Glomerular endothelial cell (primary cell): ENCODE measurements at places on chromosomes 3 and 15. TPM values are rescaled to one million over a fixed set of nuclear protein-coding genes. Genes with fewer than 3 reads are reported as not detected.

Gene OR5H15
- not detected in 2 replicates for total RNA-seq

Gene CACNA2D3
- total RNA-seq = 0.05 TPM in 1 of 2 replicates, not detected in the other

Gene PLAAT1
- 5.2 and 7.3 TPM in 2 replicates for total RNA-seq

Gene IGDCC3
- 0.41 TPM in 1 of 2 replicates, not detected in the other for total RNA-seq

Gene AMOTL2
- total RNA-seq = 125 and 164 TPM in 2 replicates

Gene AADACL2
- total RNA-seq = not detected in 2 replicates

Gene CCDC39
- total RNA-seq = 0.06 TPM in 1 of 2 replicates, not detected in the other

Gene SRPRB
- 40.1 and 49.5 TPM in 2 replicates for total RNA-seq

Gene MOBP
- 0.23 TPM in 1 of 2 replicates, not detected in the other for total RNA-seq

Gene MNS1
- 0.53 and 2.2 TPM in 2 replicates for total RNA-seq

Gene CACNA1D
- total RNA-seq = not detected in 2 replicates

Gene VEPH1
- total RNA-seq = 68.7 and 80.8 TPM in 2 replicates

Gene GPR149
- total RNA-seq = not detected in 2 replicates

Gene ENTPD3
- 0.24 TPM in 1 of 2 replicates, not detected in the other for total RNA-seq

Gene SLC22A13
- not detected in 2 replicates for total RNA-seq

Gene CPB1
- total RNA-seq = 0.12 TPM in 1 of 2 replicates, not detected in the other

Gene GATM
- total RNA-seq = not detected in 2 replicates

Gene GOLGA8J
- total RNA-seq = not detected in 2 replicates

Gene TMEM266
- total RNA-seq = not detected in 2 replicates

Gene SH2D7
- total RNA-seq = not detected in 2 replicates

Gene RHCG
- total RNA-seq = not detected in 2 replicates

Gene MKRN3
- 0.41 and 0.58 TPM in 2 replicates for total RNA-seq

Gene ERICH6
- total RNA-seq = not detected in 2 replicates

Gene MINDY4B
- total RNA-seq = not detected in 2 replicates

Gene RYR3
- total RNA-seq = 0.44 TPM in 1 of 2 replicates, not detected in the other

Gene KBTBD8
- 1.0 and 1.1 TPM in 2 replicates for total RNA-seq

Gene SERPINI1
- total RNA-seq = 1.5 and 4.4 TPM in 2 replicates

Gene CCR9
- total RNA-seq = not detected in 2 replicates

Gene RBP2
- total RNA-seq = not detected in 2 replicates

Gene ATP13A5
- not detected in 2 replicates for total RNA-seq

Gene UBE2E1
- 98.8 and 118 TPM in 2 replicates for total RNA-seq

Gene SYNPR
- not detected in 2 replicates for total RNA-seq

Gene OIP5
- 2.5 and 2.9 TPM in 2 replicates for total RNA-seq

Gene FGD5
- 72.1 and 109 TPM in 2 replicates for total RNA-seq

Gene SLC6A11
- total RNA-seq = not detected in 2 replicates

Gene DENND6A
- 16.3 and 36.6 TPM in 2 replicates for total RNA-seq

Gene GP5
- 0.29 TPM in 1 of 2 replicates, not detected in the other for total RNA-seq

Gene OXTR
- total RNA-seq = 1.1 and 4.8 TPM in 2 replicates

Gene UBA3
- total RNA-seq = 48.8 and 51.7 TPM in 2 replicates

Gene GALNT15
- total RNA-seq = 25.1 and 35.2 TPM in 2 replicates

Gene CAND2
- 2.6 and 3.7 TPM in 2 replicates for total RNA-seq

Gene DNAH12
- total RNA-seq = 0.12 and 0.92 TPM in 2 replicates

Gene TUSC7
- not detected in 2 replicates for total RNA-seq

Gene GOLGA8N
- 2.0 and 2.4 TPM in 2 replicates for total RNA-seq

Gene DUOXA2
- total RNA-seq = not detected in 2 replicates

Gene NR1I2
- not detected in 2 replicates for total RNA-seq

Gene IL16
- 1.4 and 3.3 TPM in 2 replicates for total RNA-seq

Gene ZDHHC23
- 0.48 and 0.88 TPM in 2 replicates for total RNA-seq

Gene LRRC31
- not detected in 2 replicates for total RNA-seq

Gene OXSM
- total RNA-seq = 8.9 and 26.9 TPM in 2 replicates

Gene CCR2
- not detected in 2 replicates for total RNA-seq

Gene MYZAP
- total RNA-seq = 3.1 and 23.0 TPM in 2 replicates

Gene PLS1
- 0.82 and 2.9 TPM in 2 replicates for total RNA-seq
